ENCODE measurements at places on chromosomes 7 and 10.

- DNase-seq = no peak
Measured at GRCh38 chr10:116757246-116757645, 14.9 kb upstream of the HSPA12A start.

- no peak for DNase-seq
Measured at GRCh38 chr7:24908166-24908565, 71.8 kb downstream of the OSBPL3 start.

DNA sequence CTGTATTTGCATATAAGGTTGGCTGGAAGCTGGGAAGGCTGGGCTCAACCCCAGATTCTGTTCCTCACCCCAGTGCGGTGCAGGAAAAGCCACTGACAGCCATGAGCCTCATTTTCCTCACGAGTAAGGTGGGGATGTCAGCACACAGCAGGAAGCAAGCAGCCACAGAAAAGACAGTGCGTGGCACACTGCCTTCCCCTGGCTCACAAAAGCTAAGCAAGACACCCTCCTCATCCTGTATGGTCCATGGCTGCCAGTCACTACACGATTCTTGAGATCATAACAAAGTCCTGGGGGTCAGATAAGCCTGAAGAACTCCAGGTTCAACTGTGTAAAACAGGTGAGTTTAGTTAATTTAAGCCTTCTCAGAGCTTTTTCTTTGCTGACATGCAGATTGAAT, 28.9 kb upstream of the DDC start:
- DNase-seq = no peak

GRCh38 chr7:12386313-12386740, 17.3 kb downstream of the VWDE start:
- DNase-seq = no peak

GRCh38 chr10:113532724-113533123, 20.1 kb upstream of the HABP2 start:
- DNase-seq = no peak

DNA sequence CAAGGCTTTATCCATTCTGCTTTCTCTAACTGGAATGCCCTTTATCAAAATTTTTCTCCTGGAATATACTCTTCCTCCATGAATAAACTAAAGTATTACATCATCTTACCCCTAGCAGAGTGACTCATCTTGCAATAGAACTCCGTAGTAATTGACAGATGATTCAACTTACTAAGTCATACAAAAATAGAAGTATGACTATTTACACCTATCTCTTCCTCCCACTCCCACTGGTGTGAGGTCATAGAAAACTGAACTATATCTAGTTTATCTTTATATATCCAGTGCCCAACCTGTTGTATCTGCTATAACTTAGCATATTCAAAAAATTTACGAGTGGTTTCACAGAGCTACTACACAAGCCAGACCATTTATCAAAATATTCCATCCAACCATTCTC, 26.1 kb downstream of the ABCB1 start:
- DNase-seq = no peak

All from stimulated activated CD8-positive, alpha-beta memory T cell treated with anti-CD3 and anti-CD28 coated beads, Interleukin-12 subunit alpha, Interleukin-12 subunit beta, amount 100 ng/mL, for 1 hour (primary cell).